A375 (cell line): ENCODE measurements at places on chromosomes 2 and 18. TPM values are rescaled to one million over a fixed set of nuclear protein-coding genes. Genes with fewer than 3 reads are reported as not detected.

LIPG gene
- 0.38 and 0.72 TPM in 2 replicates for total RNA-seq

CYP1B1 gene
- total RNA-seq, result 0.50 and 0.64 TPM in 2 replicates

SLC8A1 gene
- 6.9 and 7.9 TPM in 2 replicates for total RNA-seq

FER1L5 gene
- total RNA-seq, result not detected in 2 replicates

SP100 gene
- 67.9 and 72.5 TPM in 2 replicates for total RNA-seq

SIX2 gene
- 0.38 TPM in 1 of 2 replicates, not detected in the other for total RNA-seq

MEP1B gene
- not detected in 2 replicates for total RNA-seq

SIX3 gene
- not detected in 2 replicates for total RNA-seq

ATOH8 gene
- 7.6 and 10.0 TPM in 2 replicates for total RNA-seq

THAP4 gene
- total RNA-seq, result 60.0 and 64.0 TPM in 2 replicates

MC2R gene
- not detected in 2 replicates for total RNA-seq

RBKS gene
- 1.2 TPM in 2 replicates for total RNA-seq

PCARE gene
- 0.04 TPM in 1 of 2 replicates, not detected in the other for total RNA-seq

OTOS gene
- total RNA-seq, result not detected in 2 replicates

GPR155 gene
- total RNA-seq, result 0.30 and 0.72 TPM in 2 replicates

SP140 gene
- total RNA-seq, result 0.32 TPM in 1 of 2 replicates, not detected in the other

TTR gene
- total RNA-seq, result not detected in 2 replicates

OSR1 gene
- not detected in 2 replicates for total RNA-seq

ALK gene
- total RNA-seq, result 0.32 and 0.34 TPM in 2 replicates

NT5C1B gene
- not detected in 2 replicates for total RNA-seq

NYAP2 gene
- not detected in 2 replicates for total RNA-seq

SLC9A4 gene
- total RNA-seq, result not detected in 2 replicates

DHRS9 gene
- total RNA-seq, result not detected in 2 replicates

FBXO48 gene
- 0.23 and 0.34 TPM in 2 replicates for total RNA-seq

SPP2 gene
- total RNA-seq, result not detected in 2 replicates

NEUROD1 gene
- total RNA-seq, result not detected in 2 replicates

WDR33 gene
- total RNA-seq, result 19.7 and 28.8 TPM in 2 replicates

GALNT5 gene
- total RNA-seq, result 1.1 and 1.5 TPM in 2 replicates

DOCK10 gene
- total RNA-seq, result 5.6 and 6.6 TPM in 2 replicates

TDRD15 gene
- not detected in 2 replicates for total RNA-seq

DGUOK gene
- total RNA-seq, result 62.6 and 63.8 TPM in 2 replicates

ZDBF2 gene
- total RNA-seq, result 10.5 and 11.1 TPM in 2 replicates

GCG gene
- not detected in 2 replicates for total RNA-seq

STAT4 gene
- 0.11 TPM in 1 of 2 replicates, not detected in the other for total RNA-seq

UCN gene
- 6.6 and 9.2 TPM in 2 replicates for total RNA-seq

TPO gene
- not detected in 2 replicates for total RNA-seq

PRLH gene
- not detected in 2 replicates for total RNA-seq

AQP4 gene
- not detected in 2 replicates for total RNA-seq

AOX1 gene
- 2.6 and 3.1 TPM in 2 replicates for total RNA-seq

CYTIP gene
- total RNA-seq, result not detected in 2 replicates

PLCL1 gene
- 0.08 and 0.16 TPM in 2 replicates for total RNA-seq

ANKRD30BL gene
- not detected in 2 replicates for total RNA-seq

RNU2-63P gene
- not detected in 2 replicates for total RNA-seq

GATA6 gene
- total RNA-seq, result 4.2 and 4.3 TPM in 2 replicates

NPHP1 gene
- total RNA-seq, result 3.7 and 5.7 TPM in 2 replicates

SLC4A5 gene
- 0.16 TPM in 1 of 2 replicates, not detected in the other for total RNA-seq

RBM43 gene
- total RNA-seq, result 2.7 and 3.7 TPM in 2 replicates

NRBP1 gene
- 67.3 and 72.5 TPM in 2 replicates for total RNA-seq

BMP10 gene
- not detected in 2 replicates for total RNA-seq

ARL5A gene
- total RNA-seq, result 41.8 and 50.9 TPM in 2 replicates

CDK15 gene
- not detected in 2 replicates for total RNA-seq

PSTPIP2 gene
- not detected in 2 replicates for total RNA-seq

HRH4 gene
- 0.08 TPM in 1 of 2 replicates, not detected in the other for total RNA-seq

DOK6 gene
- 0.27 and 2.3 TPM in 2 replicates for total RNA-seq

INPP4A gene
- total RNA-seq, result 14.4 and 17.0 TPM in 2 replicates

FEV gene
- not detected in 2 replicates for total RNA-seq

CCDC178 gene
- total RNA-seq, result not detected in 2 replicates

FOXI3 gene
- 0.08 TPM in 1 of 2 replicates, not detected in the other for total RNA-seq

ATG4B gene
- 23.7 and 40.7 TPM in 2 replicates for total RNA-seq
